ENCODE measurements at places on chromosomes 1 and 21.
A peak's percentile ranks its signal among the peaks of the same experiment; 100 is the strongest.

GRCh38 chr21:41612674-41613532, 104.9 kb upstream of the TMPRSS2 start:
- peak; percentile 86 for DNase-seq

- DNase-seq = no peak
Measured at GRCh38 chr1:81850495-81850894, 49.8 kb downstream of the ADGRL2 start.

DNA sequence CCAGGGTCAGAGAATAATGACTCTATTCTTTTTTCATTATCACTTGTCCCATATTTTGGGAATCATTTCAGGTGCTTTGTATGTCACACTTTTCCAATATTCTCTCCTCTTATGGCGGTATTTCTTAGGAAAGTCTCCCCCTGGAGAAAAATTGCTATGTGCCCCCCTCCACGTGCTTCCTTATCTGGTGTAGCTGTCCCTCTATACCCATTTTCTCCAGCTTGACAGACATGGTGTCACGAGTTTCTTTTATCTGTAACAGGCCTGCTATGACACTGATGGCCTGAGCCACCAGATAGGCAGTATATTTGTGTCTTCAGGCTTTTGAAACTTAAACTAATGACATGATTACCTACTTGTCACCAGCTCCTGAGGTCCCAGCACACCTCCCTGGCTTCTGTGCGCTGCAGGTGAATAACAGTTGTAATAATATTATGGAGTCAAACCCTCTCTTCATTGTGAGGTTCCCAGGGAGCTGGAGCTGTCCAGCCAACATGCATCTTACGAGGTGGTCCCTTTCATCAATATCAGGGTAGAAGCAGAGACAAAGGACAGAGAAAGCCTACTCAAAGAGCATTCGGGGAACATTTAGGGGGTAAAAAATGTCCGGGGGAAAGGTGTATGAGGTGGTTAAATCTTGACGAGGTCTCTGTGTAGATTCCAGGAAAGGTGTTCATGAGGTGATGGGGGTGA, 71.2 kb upstream of the DUSP10 start:
- DNase-seq = no peak

DNA sequence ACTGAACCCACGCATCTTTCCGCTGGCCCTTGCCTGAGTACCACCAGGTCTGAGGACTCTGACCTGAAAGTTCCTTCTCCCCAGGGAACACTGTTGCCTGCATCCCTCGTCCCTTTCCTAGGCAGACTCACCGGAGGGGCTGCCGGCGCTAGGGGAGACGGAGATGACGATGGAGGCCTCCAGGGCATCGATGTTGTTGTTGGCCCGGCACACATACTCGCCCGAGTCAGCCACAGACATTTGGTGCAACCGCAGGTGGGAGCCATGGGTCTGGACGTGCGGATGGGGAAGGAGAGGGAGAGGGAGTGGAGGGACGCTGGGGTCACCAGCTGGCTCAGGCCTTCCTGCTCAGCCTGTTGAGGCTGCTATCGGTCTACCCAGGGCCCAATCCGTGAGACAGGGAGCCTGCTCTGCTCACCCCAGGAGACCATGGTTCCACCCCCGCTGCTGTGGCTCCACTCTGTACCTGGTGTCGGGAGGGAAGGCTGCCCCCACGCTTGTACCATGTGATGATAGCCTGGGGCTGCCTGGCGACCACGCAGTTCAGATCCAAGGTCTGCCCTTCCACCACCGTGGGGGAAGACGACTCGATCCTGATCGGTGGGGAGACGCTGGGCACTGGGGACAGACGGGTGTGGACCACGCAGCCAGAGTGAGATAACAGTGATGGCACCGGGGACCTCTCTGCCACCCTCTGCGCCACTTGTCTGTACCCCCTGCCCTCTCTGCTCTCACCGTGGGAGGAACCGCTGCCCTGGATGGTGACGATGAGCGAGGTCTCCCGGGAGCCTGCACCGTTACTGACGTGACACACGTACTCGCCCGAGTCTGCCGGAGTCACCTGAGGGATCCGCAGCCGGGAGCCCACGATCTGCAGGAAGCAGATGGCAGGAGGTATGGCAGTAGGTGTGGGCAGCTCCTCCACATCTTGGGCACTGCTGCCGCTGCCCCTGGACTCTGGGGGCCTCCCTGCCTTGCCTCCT, 35.4 kb downstream of the LDLRAD2 start:
- no peak for DNase-seq

- no peak for DNase-seq
Measured at GRCh38 chr1:53125623-53126360, 16.6 kb downstream of the SLC1A7 start.

DNA sequence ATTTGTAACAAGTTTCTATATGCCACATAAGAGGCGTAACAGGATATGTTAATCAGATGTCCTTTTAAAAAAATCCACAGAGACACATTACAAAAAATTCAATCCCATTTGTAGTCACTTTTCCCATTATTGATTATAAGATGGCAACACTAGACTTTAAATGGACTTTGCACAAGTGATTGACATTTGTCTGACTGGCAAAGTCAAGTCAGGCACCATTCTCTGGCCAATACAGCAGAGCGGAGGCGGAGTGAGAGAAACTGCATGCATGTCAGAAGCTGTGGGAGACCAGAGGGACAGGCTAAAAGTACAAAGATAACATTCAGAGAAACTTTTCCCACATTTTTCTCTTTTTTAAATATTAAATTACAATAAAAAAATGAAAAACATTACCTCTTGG, 28.1 kb upstream of the RGS5 start:
- DNase-seq = no peak

DNA sequence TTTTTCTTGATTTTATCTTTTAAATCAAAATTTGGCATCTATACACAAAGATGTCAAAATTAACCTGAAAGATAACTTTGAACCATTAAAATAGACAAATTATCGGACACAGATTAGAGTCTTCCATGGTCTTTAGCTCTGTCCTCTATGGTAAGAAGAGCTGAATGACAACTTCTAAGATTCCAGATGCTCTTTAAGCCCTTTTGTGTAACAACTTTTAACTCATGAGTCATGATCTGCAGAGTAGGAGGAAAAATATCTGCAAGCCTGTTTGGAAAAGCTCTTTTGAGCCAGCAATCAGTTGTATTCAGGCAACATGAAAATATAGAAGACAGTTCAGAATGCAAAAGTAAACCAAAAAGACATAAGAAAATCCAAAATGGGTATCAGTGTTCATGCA, 37.8 kb downstream of the TTC13 start:
- no peak for DNase-seq

DNA sequence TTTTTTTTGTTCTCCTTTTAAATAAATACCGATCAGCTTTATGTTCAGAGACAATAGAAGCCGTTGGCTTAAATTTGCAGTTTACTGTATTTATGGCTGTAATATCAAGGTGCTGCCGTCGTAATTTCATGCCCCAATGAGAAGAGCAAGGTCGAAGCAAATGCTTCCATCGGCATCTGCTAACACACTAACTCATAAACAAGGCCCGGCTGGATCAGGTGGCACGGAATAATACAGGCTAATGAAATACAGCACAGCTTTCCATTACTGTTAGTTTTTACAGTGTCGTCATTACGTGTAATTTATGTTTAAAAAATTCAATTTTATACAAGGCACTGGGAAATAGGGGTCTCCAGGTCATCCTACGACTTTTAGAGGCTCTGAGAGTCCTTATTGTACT, 119.0 kb downstream of the PEX14 start:
- DNase-seq = no peak
